ENCODE measurements at places on chromosomes 1 and 21.

GRCh38 chr1:205989786-205990185 is 13.4 kb downstream of the RAB7B start:
- no peak for DNase-seq

DNA sequence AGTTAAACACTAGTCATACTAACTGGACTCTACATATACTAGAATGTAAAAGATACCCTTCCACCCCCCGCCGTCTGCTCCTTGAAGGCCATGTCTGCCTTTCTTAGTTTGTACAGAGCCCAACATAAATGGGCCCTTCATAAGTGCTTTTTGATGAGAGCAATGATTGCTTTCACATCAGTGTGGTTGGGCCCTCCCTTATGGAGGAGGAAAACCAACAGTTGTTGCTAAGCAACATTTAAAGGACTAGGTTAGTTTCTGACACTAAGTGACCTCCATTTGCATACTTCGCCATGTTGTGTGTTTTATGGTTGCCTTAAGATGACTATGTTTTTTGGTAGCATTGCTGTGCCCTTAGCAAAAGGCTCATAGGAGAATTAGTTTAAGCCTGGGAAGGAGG is 182.0 kb upstream of the SGIP1 start:
- no peak for DNase-seq

DNA sequence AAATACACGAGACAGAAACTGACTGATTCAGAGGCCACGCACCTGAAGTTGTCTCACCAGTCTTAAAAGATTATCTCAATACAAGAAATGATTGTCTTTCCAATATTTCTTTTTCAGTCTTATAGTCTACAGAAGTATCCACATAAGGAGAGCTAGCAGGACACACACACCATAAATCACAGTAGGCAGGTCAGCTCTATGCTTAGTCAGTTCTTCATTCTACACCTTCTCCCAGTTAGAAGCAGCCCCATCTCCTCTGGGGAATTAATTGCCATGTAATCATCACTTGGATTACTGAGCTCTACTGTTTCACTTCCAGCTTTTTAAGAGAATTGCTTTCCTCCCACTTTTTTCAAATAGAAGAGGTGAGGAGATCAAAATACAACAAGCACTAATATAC is 59.6 kb downstream of the SMYD3 start:
- DNase-seq: no peak

- DNase-seq: no peak
These were observed 22.0 kb downstream of the FMO4 start for GRCh38 chr1:171335964-171336363.

DNA sequence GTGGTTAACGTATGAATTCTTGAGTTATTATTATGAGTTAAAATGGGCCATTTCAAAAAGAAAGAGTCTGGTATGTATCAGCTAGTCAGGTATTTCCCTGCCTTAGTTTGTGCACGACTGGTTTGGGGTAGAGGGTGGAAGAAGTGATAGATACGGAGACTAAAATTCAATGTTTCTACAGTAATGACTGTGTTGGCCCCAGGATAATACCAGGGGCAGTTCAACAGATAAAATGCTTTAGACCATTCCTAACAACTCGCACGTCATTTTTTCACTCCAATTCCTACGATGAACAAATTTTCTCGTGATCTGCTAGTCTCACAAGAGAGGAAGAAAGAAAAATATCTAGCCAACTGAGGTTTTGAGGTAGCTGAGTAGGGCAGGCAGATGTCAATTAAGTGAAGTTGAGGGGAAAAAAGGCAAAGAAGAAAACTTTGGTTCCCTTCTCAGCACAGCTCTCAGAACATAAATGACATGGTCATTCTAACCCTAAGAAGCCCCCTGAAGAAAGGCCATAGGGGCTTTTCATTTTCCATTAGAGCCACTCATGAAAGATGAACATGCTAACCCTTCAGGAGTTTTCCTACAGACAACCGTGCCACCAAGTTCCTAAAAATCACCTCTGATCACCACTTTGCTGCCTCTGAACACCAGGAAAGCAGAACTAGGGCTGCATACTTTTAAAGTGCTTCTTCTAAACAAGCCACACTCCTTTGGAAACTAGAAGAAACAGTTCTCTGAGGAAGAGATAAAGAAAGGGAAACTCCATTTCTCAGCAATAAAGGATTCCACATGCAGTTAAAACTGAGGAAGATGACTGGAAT is 5.6 kb downstream of the MCOLN2 start:
- no peak for DNase-seq

DNA sequence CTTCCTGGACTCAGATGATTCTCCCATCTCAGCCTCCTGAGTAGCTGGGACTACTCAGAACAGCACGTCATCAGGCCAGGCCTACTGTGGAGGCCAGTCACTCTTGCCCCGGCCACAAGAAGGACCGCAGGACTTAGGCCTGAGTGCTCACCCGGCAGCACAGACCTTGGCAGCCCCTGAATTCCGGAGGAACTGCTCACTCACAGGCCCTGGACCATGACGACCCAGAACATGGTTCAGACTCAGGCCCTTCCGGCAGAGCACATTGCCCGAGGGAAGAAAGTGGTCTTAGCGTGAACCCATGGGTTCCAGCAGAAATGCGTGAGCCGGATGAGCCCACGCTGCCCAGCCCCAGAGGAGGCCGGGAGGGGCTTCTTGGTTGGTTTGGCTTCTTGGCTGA is 177.3 kb upstream of the TMEM51 start:
- no peak for DNase-seq

GRCh38 chr21:15034126-15034853 is 30.5 kb downstream of the NRIP1 start:
- DNase-seq: no peak

DNA sequence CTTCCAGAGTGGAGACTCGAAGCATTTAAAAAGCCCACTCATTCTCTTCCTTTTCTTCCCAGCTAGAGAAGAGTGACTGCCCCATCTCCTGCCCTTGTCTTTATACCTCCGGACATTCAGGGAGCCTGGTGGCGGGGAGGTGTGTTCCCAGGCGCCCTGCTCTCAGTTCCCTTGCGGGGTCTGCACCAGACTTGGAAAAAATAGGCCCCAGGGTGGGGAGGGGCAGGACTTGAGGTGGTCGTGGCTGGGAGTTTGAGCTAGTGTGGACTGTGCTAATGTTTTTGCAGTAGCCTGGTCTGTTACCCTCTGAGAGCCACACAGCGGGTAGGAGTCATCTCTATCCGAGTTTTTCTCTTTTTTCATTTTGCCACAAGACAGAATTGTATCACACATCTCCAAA is 139.1 kb downstream of the PEX14 start:
- no peak for DNase-seq

GRCh38 chr1:35762141-35762540 is 7.6 kb downstream of the CLSPN start:
- no peak for DNase-seq

- no peak for DNase-seq
These were observed 204.0 kb upstream of the NFIA start for GRCh38 chr1:60878323-60878722.

GRCh38 chr1:202179828-202180750 is 13.5 kb upstream of the LGR6 start:
- no peak for DNase-seq

GRCh38 chr1:18357622-18358230 is 123.0 kb upstream of the KLHDC7A start:
- no peak for DNase-seq

- DNase-seq: no peak
These were observed 72.5 kb downstream of the CD34 start for GRCh38 chr1:207838156-207839082.

- no peak for DNase-seq
These were observed 2.6 kb upstream of the TNNI1 start for GRCh38 chr1:201424146-201424545.

DNA sequence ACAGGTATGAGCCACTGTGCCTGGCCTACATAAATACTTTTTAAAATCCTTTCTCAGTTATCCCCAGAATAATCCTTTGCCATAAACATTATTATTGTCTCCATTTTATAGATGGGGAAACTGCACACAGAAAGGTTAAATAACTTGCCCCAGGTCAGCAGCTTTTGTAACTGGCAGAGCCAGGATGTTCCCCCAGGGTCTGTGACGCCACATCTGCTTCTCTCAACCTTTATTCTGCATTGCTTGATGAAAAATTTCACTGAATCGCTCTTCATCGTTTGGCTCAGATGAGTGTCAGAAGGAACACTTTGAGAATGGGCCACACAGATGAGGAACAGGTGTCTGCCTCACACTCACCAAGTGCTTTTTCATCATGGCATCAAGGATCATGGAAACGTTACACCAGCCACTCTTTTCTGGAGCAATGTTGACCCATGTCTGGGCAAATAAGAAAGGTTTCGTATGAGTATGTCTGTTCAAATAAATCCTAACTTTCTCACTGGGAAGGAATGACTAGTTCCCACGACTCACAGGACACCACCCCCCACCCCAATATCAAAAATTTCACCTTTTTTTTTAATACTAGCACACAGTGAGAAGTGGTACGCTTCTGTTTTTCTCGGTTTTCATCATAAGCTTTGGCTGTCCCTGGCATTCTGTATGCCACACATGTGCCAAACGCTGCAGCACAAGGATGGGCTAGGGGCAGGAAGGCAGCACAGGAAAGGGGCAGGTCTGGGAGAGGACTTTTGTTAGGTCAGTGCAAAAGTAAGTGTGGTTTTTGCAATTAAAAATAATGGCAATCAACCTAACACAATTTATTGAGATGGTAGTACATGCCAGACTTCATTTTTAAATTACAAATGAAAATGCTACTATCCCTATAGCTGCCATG is 9.0 kb upstream of the PTGFRN start:
- DNase-seq: no peak

DNA sequence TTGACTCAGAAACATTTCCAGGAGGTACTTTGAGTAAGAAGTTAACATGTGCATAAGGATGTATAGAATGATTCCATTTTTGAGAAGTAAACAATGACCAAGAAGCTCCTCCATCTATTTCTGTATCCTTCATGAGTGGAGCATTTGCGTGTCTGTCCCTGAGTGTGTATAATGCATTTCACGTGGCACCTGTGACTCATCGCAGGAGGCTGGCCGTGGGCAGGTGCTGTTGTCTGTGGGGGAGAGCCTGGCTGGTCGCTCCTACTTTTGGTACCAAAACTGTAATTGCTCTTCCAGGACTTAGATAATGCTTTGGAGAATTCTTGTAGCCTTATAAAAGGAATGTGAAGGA is 16.5 kb downstream of the SLC37A1 start:
- DNase-seq: no peak

GRCh38 chr21:23601549-23601948 is 2005.7 kb downstream of the MRPL39 start:
- no peak for DNase-seq

DNA sequence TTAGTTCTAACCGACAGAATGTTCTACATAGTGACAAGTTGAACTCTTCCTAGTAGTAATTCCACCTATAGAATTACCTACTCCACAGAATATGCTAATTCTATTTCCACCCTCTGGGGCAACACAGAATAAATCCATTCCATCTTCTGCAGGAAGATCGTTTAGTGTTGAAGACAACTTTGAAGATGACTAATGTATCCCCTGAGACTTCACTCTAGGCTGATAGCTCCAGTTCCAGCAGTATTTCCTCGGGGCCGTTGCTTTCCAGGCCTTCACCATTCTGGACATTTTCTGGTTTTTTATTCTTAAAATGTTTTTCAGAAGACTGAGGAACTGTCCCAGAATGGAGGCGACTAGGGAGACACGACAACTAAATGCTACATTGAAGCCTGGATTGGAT is 61.0 kb upstream of the CSF1 start:
- no peak for DNase-seq

DNA sequence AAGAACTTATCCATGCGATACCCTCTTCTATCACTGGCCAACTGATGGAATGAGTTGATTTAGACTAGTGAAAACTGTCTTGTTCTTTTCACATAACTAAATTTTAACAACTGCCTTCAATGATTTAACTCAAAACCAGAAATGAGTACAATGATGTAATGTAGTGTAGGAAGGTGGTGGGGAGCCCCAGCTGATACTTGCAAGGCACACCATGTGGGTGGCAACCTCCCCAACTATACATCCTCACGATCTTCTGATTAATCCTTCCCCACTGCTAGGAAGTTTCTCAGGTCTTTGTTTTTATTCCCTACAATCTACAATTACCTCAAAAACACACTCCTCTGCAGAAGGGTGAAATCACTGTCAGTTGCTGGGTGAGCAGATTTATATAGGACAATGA is 100.7 kb downstream of the KCTD3 start:
- DNase-seq: no peak

DNA sequence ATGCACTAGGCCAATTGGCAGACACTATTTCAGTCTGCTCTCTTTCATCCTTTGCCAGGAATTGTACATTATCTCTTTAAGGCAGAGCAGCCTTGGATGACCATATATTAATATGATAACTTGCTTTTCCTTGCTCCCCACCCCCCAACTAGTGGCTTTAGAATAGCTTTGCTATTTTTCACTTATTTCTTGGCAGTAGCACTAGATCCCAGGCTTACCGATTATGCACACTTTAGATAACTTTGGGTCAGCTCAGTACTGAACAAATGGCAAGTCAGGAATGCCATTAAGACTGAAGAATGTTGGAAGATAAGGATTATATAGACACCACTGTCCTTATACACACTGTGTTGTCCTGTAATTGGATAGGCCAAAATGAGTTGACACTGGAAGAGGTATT is 146.4 kb downstream of the FGGY start:
- no peak for DNase-seq

GRCh38 chr1:11646317-11646716 is 7.9 kb downstream of the FBXO2 start:
- DNase-seq: no peak

DNA sequence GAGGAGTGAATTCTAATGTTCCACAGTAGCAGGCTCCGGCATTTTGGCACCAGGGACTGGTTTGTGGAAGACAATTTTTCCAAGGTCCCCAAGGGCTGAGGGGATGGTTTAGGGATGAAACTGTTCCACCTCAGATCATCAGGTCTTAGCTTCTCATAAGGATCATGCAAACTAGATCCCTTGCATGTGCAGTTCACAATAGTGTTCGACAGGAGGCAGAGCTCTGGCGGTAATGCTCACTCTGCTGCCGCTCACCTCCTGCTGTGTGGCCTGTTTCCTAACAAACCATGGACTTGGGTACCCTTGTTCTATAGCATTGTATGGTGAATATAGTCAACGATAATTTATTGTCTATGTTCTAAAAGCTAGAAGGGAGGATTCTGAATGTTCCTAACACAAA is 16.6 kb downstream of the CRNN start:
- no peak for DNase-seq

- DNase-seq: peak; percentile 99
These were observed at the start of gene PEX10 for GRCh38 chr1:2412395-2412772. Gene PEX10 (minus strand): TSS chr1:2412564. CDS start chr1:2412502, 62 bp downstream.

GRCh38 chr1:51628715-51629590 is 12.1 kb downstream of the OSBPL9 start:
- DNase-seq: no peak

Data from stimulated activated CD8-positive, alpha-beta memory T cell treated with anti-CD3 and anti-CD28 coated beads, Interleukin-7, amount 100 ng/mL, for 4 hours (primary cell).